WTC11 (cell line): ENCODE measurements at places on chromosomes 3 and 15.

- no peak for DNase-seq
Observed at GRCh38 chr3:13083898-13084297, 10.7 kb upstream of the IQSEC1 start.

DNA sequence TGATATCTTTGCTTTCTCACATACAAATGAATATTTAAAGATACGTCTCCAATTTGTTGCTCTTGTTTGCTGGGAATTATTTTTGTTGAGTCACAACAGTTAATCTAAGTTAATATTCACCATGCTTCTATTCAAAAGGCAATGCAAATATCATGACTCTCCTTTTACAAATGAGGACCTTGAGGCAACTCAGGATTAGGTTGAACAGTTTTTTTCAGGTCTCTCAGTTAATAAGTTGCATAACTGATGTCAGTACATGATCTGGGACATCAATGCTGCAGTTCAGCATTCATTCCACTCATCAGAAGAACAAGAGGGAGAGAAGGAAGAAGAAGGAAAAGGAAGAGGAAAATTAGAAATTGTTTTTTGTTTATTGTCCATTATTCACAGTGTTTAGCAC lies 781 bp upstream of the NAALADL2 start:
- DNase-seq, result no peak

- DNase-seq, result no peak
Observed at GRCh38 chr3:95434491-95434890, 1371.6 kb downstream of the NSUN3 start.

DNA sequence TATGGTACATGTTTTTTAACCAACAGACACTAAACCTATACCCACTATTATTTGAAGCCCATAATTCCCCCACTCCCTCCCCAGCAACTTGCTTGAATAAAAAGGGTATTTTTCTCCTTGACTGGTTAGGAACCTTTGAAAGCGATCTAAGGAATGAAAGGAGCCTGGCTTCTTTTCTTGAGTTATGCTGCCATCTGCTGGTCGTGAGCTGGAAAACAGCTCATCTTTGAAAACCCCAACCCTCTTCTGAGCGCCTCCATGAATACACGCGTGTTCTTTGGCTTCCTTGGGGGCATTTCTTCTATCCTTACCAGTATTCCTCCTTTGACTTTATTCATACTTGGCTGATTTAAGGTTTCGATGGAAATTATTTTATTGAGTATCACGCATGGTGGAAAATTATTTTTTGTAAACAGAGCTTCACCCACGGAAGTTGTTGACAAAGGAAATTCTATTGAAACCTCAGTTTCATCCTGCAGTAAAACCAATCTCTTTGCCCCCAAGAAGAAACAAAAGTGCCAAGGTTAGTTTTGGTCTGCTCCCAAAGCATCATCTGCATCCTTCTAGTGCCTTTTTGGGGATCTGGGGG lies 171.6 kb downstream of the SV2B start:
- DNase-seq, result peak; percentile 64

DNA sequence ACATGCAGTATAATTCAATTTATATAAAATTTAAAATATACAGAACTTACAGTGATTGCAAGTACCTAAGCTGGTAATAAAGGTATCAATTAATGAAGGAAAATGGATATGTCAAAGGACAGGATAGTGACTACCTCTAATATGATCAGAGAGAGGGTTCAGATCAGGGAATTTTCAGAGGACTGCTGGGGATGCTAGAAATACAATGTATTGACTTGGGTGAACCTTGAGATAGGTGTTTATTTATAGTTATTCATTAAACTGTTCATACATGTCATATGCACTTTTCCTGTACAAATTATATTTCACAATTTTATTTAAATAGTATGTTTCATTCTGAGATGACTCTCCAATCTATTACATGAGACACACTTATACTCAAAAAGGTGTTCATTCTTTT lies 554.1 kb downstream of the FHIT start:
- DNase-seq, result no peak

DNA sequence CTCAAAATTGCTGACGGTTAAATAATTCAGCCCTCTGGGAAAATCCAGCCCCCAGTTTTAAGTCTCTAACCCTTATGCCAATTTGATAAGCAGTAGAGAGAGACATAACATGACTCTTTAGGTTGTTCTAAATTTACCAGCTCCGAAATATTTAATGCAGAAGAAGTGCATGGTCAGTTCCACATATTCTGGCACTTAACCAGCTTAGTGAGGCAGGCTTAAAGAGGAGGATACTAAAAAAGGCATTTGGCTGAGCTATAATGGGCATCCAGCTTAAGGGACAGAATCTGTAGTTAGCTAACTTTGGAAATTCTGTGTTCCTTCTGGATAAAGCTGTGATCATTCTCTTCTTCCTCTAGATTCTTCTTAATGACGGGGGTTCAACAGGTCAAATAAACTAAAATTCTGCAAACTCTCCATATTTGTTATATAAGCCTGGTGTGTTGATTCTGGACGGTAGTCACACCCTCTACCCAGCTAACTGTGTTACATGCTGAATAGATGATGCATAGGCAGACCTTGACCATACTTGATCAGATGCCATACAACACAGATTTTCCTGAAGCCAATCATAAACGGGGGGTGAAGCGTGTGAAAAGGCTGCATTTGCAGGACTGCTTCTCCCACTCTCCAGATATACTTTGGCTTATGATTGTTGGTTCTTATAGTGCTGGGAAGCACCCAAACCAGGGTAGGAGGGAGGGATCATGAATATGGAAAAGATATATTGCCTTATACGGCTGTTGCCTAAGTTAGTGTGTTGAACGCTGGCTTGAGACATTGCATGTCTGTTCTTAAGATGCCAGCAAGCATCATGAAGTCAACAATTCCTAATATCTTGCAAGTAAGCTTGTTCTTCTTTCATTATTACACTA lies 118.4 kb downstream of the FGF12 start:
- no peak for DNase-seq

DNA sequence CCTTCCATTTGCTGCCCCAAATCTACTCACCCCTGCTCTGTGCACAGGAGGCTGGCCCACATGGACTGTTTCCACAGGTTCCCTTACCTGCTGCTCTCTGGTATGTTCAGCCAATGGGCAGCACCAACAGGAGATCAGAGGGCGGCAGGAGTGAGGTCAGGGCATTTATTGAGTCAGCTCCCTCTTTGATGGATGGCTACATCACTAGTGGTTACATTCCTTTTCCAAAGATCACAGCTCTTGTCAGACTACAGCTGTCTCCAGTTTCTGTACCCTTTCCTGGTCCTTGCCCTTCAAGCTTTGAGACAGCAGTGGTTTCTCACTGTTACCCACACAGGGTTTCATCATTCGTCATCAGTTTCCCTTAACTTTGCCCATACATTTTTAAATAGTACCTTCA lies 325.1 kb downstream of the SUCLG2 start:
- no peak for DNase-seq

- DNase-seq, result no peak
Observed at GRCh38 chr3:176430244-176431037, 766.8 kb downstream of the TBL1XR1 start.

DNA sequence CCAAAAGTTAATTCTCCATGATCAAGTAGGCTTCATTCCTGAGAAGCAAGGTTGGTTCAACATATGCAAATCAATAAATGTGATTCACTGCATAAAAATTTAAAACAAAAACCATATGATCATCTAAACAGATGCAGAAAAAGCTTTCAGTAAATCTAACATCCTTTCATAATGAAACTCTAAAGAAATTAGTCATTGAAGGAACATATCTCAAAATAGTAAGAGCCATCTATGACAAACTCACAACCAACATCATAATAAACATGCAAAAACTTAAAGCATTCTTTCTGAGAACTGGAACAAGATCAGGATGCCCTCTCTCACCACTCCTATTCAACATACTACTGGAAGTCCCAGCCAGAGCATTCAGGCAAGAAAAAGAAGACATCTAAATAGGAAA lies 254.1 kb downstream of the AGBL1 start:
- DNase-seq, result no peak

GRCh38 chr15:28871168-28871567 lies 14.6 kb upstream of the APBA2 start:
- DNase-seq, result no peak

DNA sequence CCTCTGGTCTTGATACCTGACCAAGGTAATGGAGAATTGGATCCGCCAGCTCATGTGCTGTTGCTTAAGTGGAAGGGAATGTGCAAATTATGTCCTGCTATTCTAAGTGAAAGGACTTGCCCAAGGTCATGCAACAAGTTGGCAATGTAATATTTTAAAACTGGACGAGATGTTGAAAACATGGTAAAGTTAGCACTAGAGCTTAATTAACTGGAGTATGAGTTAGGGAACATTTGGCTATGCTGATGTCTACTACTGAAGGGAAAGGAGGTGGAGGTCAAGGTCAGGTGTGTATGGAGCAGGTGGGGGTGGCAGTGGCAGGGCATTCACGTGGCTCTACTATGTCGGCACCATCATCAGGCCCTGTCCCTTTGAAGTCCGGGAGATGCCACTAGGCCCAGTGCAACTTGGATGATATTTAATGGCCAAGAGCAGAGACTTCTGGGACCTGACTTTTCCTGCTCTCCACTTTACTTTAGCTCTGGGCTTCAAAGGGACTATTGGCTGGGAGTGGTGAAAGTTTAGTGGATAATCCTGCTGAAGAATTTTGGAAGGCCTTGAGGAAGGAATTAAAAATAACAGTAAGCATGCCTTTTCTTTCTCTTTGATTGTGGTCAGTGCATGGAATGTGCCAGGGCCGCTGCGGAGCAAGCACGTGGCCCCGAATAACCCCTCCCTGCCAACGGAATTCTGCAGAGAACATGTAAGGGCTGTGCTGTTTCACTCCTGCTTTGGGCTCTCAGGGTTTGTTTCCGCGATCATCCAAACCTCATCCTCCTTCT lies 14.9 kb downstream of the SMAD3 start:
- DNase-seq, result no peak

DNA sequence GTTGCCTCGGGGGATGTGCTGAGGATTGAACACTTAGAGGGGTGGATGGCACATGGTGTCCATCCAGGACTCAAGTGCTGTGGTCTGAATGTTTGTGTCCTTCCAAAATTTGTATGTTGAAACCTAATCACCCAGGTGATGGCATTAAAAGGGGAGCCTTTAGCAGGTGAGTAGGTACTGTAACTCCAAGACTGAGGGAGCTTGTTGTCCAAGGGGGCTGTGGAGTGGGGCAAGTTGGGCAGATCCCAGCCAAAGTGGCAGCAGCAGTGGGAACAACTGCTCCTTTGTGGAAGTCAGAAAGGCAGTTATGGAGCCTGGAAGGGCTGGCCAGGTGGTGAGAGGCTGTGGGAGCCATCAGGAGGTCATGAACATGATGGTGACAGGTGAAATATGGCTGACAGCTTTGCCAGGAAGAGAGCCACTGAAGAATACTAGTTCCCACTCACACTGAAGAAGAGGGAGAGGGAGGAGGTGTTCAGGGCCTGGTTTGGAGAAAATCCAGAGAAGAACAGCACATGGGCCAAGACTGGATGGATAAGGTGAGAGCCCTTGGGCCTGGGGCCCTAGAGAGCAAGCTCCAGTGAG lies 385.6 kb downstream of the CACNA2D3 start:
- no peak for DNase-seq

DNA sequence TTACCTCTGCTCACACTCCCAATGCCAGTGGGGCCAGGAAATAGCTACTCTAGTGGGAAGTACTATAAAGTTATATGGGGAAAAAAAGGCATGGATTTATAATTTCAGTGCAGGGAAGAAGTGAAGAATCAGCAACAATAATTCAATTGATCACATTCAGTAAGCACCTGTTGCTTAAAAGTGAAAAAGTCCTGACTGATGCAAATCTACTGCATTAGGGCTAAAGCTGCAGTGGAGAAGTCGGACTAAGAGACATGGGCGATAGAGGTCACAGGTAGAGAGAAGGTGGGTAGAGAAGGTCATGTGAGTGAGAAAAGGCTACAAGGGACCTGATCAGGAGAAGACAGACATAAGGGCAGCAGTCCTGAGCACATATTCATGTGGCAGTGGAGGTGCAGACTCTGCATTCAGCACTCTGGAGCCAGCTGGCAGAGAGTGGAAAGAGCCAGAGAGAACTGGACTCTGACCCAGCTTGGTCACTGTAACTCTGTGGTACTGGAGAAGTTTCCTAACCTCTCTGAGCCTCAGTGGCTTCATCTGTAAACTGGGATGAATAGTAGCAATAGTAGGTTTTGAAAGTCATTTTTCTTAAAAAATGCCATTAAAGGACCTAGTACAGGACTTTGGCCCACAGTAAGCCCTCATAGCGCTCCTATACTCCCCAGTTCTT lies 17.6 kb upstream of the BCL2A1 start:
- no peak for DNase-seq

DNA sequence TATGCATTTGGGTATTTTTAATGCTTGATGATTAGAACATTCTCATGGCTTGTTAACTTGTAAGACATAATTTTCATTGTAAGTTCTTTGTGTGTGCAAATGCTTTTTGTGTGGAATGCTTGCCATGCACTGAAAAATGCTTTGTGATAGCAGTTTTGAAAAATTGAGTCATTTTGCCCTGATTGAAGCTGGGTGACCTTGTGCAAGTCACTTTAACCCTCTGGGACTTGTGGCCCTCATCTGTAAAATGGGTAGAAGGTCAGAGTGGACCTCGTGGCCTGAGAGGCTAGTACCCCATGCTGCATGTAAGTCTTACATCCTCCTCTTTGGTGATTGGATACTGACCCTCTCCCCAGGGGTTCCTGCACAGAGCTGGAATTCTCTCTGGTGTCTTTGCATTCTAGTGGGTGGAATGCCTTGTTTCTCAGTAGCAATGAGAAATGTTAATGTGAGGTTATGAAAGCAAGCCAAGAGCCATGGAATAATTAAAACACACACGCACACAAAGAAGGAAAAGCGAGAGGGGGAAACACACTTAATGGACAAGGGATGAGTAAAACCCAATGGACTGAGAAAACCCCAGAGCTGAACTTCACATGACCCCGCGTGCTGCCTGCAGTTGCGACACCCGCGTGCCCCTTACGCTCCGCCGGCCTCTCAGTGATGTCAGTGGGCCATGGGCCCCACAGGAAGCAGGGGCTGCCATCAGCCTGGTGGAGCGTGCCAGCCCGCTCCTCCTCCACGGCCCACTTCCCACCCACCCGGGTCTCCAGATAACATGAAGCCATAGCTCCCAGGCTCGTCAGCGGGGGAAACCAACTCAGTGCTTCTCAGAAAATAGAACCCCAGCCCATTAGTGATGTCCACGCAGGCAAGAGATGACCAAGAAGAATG lies 44.0 kb downstream of the SMAD3 start:
- DNase-seq, result no peak

DNA sequence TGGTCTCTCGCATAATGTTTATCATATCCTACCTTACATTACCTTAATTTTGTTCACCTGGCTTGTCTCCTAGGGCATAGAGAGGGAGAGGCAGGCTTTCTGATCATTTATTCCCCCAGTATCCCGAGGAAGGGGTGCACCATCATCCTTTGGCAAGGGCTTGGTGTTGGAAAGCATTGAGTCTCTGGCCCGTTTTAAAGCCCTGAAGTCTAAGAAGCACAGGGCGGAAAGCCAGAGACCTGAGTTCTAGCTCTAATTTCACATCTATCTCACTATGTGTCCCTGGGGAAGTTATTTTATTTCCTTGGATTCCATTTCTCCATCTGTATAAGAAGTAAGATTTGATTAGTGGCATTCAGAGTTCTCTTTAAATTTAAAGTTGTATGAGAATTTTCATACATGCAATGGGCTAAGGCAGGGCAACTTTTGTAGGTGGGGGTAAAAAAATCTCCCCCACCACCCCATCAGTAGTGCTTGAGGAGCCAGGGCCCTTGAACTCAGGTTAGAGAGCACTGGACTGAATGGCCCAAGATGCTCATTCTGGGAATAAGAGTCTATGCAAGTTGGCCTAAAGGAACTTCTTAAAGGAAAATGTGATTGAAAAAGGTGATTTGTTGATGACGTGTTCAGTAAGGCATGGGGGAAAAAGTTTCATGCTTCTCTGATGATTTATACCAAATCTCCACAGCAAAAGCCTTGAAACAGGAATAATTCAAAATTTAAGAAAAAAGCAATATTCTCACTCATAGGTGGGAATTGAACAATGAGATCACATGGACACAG lies 10.1 kb downstream of the TMC3 start:
- DNase-seq, result no peak
